ENCODE measurements at places on chromosomes 11 and 22.

GRCh38 chr11:70122490-70123198 is 44.5 kb downstream of the ANO1 start:
- no peak for DNase-seq

DNA sequence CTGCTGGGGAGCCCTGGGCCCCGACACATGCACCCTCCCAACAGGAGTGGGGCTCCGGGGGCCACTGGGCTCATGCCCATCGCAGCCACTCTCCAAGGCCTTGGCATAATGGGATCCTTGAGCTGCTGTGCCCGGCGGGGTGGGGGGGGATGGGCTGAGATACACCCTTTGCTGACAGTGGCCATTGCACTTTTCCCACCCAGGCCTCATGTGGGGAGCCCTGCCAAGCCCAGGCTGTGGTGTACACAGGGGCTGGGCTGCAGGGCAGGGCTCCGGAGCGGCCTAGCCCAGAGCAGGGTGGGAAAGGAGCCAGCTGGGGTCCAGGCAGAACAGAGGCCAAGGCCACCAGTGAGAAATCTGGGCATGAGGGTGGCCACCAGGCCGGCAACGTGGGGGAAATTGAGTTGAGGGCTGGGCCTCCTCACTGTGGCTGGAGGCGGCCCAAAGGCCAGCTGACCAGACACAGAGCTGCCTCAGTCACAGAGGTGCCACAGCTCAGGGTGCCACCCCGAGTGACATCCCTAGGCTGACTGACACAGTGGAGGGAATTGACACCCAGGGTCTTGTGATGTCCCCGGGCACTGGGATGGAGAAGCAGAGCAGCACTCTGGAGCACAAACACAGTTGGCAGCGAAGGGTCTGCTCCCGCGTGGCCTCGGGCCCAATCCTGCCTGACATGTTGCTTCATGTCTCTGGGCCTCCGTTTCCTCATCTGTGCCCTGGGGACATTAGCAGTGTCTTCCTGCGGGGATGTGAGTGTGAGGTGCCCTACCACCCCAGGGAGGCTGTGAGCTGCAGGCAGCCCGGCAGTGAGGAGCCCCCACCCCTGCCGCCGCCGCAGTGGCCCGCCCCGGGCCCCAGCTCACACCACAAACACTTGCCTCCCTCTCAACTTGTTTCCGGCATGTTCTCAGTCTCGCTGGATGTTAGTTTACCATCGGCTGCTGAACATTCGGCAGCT is 30.4 kb downstream of the RTN4R start:
- peak; percentile 22 for DNase-seq

DNA sequence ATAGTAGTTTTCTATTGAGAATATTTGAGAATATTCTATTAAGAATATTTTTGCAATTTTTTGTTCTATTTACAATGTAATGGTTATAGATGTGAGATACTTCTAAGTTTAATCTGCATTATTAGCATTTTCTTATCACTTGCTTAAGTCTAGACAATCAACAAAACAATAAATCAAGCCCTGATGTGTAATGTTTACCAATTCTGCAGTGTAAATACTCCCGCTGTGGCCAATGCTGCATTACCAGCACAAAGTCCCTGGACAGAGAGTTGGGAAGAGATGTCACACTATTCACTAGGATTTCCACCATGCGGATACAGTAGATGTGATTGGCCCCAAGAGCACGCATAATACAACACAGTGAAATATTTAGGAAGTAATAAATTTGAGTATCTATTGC is 47.6 kb upstream of the GCAT start:
- no peak for DNase-seq

GRCh38 chr11:31702966-31703365 is 108.2 kb downstream of the PAX6 start:
- no peak for DNase-seq

- no peak for DNase-seq
Observed at GRCh38 chr11:6609502-6610015, 2.5 kb downstream of the TAF10 start.

- DNase-seq, result no peak
Observed at GRCh38 chr11:134170919-134171281, 52.9 kb downstream of the NCAPD3 start.

DNA sequence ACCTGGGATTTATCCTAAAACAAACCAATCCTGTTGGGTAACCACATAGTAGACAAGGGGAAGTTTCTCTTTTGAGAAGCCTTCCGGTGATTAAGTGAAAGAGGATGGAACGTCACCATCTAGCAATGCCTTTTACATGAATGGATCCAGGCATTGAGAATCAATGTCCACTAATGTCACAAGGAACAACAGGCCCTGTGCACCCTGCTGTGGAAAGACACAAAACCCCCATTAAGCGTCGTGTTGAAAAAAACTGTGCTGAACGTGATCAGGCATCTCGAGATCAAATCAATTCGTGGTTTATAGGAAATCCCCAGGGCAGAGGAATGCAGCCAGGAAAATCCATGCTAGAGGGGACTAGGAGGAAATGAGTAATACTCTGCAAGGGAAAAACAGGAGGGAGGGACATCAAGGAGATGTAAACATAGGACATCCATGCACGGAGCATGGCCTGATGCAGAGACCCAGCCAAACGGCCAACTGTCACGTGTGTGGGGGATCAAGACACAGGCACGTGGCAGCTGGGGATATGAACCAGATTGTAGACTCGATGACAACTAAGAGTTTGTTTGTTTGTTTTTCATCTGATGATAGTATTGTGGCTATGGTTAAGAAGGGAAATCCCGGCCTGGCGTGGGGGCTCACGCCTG is 38.6 kb upstream of the CARS1 start:
- no peak for DNase-seq

DNA sequence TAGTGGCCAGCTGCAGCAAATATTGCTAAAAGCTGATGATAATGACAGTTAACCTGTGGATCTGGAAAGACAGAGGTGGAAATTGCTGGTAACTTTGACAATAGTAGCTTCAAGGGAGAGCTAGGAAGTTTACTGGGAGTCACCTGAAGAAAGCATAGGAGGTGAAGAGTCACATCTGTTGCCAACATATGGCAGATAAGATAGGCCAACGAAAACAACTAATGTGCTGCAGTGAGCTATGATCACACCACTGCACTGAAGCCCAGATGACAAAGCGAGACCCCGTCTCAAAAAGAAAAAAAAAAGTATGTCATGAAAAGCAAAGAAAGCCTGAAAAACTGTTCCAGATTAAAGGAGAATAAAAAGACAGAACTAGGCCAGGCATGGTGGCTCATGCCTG is 4.3 kb upstream of the PRDM10 start:
- DNase-seq, result no peak

All from activated CD4-positive, CD25-positive, alpha-beta regulatory T cell (primary cell).